ENCODE measurements at places on chromosomes 2 and 18. TPM values are rescaled to one million over a fixed set of nuclear protein-coding genes. Genes with fewer than 3 reads are reported as not detected.

GATA6 gene
- total RNA-seq: not detected

FOXI3 gene
- not detected for total RNA-seq

VWA3B gene
- total RNA-seq: not detected

SERPINB11 gene
- total RNA-seq: not detected

GAL3ST2 gene
- total RNA-seq: not detected

CEP192 gene
- total RNA-seq: 46.8 TPM

CIB4 gene
- not detected for total RNA-seq

CYBRD1 gene
- total RNA-seq: 0.96 TPM

STAM2 gene
- total RNA-seq: 22.4 TPM

PROM2 gene
- total RNA-seq: 1.4 TPM

PUM2 gene
- 136 TPM for total RNA-seq

LDAH gene
- total RNA-seq: 26.8 TPM

PDE11A gene
- total RNA-seq: not detected

NOL4 gene
- not detected for total RNA-seq

DSG4 gene
- not detected for total RNA-seq

CDH7 gene
- not detected for total RNA-seq

VPS54 gene
- total RNA-seq: 20.9 TPM

FLACC1 gene
- total RNA-seq: 2.4 TPM

STPG4 gene
- 0.22 TPM for total RNA-seq

LIMS2 gene
- total RNA-seq: 13.9 TPM

IL1F10 gene
- total RNA-seq: not detected

CYTIP gene
- total RNA-seq: 484 TPM

FBXO41 gene
- 16.6 TPM for total RNA-seq

TFPI gene
- total RNA-seq: not detected

DLX1 gene
- total RNA-seq: not detected

PER2 gene
- 10.7 TPM for total RNA-seq

CTDP1 gene
- 35.1 TPM for total RNA-seq

TMEM200C gene
- not detected for total RNA-seq

SLC16A14 gene
- total RNA-seq: 0.22 TPM

NOSTRIN gene
- total RNA-seq: not detected

RFTN2 gene
- total RNA-seq: not detected

IL1RL2 gene
- total RNA-seq: not detected

PTPN2 gene
- 95.2 TPM for total RNA-seq

TUBA3E gene
- not detected for total RNA-seq

RNF138 gene
- total RNA-seq: 67.8 TPM

DSG1 gene
- not detected for total RNA-seq

GCG gene
- total RNA-seq: not detected

SMARCAL1 gene
- 28.5 TPM for total RNA-seq

SERPINB5 gene
- total RNA-seq: not detected

PROC gene
- total RNA-seq: not detected

ATP8B1 gene
- total RNA-seq: not detected

MC4R gene
- not detected for total RNA-seq

UGT1A10 gene
- total RNA-seq: not detected

ADRA2B gene
- total RNA-seq: 0.07 TPM

KIDINS220 gene
- 36.7 TPM for total RNA-seq
